Testis (tissue), 5 donors: ENCODE measurements at places on chromosomes 7 and 10. TPM values are rescaled to one million over a fixed set of nuclear protein-coding genes. Genes with fewer than 3 reads are reported as not detected.
A peak's percentile ranks its signal among the peaks of the same experiment; 100 is the strongest.

The NKX2-3 gene
- 0.19 TPM for total RNA-seq

- no peaks in the 10 kb centered on the region for H3K27me3 ChIP-seq
- no peak for DNase-seq
- no peak overlapping the region for H3K27ac ChIP-seq
- no peaks in the 10 kb centered on the region for H3K4me1 ChIP-seq
- H3K36me3 ChIP-seq: no peaks in the 10 kb centered on the region
Measured at GRCh38 chr10:130352291-130352645, 216.1 kb downstream of the GLRX3 start.

The TRIM74 gene
- 7.3 TPM for total RNA-seq

The COPS6 gene
- 88.1 TPM for total RNA-seq

- no peak for DNase-seq
- H3K4me1 ChIP-seq: no peaks in the 10 kb centered on the region
- H3K4me3 ChIP-seq: no peak overlapping the region
- no peak overlapping the region for H3K27ac ChIP-seq
- no peaks in the 10 kb centered on the region for H3K27me3 ChIP-seq
Measured at GRCh38 chr7:18667466-18667865, 171.9 kb downstream of the HDAC9 start.

DNA sequence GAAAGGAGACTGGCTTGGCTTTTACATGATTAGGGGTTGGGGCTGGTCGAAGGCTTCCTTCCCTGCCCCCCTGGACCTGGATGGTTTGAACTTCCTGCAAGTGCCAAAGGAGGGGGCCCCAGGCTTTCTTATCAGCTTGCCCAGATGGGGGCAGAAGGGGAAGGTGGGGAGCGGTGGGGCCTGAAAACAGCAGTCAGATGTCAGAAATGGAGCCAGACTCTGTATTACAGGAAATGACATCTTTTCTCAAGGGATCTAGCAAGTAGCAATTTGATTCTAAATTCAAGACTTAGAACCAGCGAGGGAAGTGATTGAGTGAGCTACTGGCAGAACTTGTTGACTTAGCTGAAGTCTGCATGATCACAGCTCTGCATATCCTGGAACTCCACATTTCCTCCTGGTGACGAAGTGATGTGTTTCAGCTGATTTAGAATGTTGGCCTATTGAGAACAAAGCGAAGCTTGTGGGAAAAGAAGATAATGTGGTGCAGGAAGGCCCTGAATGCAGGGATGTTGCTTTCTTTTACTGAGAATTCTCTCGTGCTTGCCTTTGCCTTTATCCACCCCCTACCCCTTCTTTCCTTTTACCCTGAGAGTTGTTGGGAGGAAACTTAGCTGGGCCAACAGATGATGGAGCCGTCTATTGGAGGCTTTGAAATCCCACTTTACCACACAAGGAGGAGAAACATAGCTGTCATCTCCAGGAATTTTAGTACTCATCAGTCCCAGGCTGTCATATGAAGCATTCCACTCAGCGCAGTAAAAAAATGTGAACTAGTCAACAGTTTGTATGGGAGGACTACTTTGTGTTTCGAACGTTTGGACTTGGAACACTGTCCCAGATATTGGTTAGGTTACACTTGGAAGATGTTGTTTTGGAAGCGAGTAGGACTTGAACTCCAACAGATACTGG is 43.2 kb downstream of the CCNY start:
- peaks cover 10% of the 10 kb centered on the region for H3K4me1 ChIP-seq
- H3K27me3 ChIP-seq: no peaks in the 10 kb centered on the region
- DNase-seq: peak; percentile 20
- H3K36me3 ChIP-seq: no peaks in the 10 kb centered on the region

DNA sequence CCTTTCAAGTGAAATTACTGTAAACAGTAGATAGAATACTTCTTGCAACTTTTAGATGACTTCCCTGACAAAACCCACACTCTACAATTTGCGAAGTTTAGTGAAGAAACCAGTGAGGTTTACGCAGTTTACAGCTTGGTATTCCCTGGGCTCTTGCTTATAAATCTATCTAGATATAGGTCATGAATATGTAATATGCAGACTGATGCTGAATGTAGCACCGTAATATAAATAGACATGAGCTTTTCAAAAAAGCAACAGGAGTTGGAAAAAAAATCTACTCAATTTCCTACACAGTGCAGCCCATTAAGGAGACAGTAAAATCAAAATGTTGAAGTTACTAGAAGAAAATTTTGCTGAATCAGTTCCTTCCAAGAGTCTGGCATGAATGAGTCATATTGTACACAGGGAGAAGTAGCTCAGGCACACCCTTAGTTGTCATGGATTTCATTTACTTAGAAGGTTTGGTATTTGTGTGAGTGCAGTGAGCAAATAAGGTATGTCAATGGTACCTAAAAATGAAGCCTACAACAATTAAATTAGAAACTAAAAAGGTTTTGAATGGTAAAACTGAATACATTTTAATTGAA is 67.7 kb upstream of the NEUROD6 start:
- H3K36me3 ChIP-seq: no peaks in the 10 kb centered on the region
- H3K4me1 ChIP-seq: no peaks in the 10 kb centered on the region
- H3K27ac ChIP-seq: no peak overlapping the region
- no peak overlapping the region for H3K4me3 ChIP-seq
- no peaks in the 10 kb centered on the region for H3K27me3 ChIP-seq

DNA sequence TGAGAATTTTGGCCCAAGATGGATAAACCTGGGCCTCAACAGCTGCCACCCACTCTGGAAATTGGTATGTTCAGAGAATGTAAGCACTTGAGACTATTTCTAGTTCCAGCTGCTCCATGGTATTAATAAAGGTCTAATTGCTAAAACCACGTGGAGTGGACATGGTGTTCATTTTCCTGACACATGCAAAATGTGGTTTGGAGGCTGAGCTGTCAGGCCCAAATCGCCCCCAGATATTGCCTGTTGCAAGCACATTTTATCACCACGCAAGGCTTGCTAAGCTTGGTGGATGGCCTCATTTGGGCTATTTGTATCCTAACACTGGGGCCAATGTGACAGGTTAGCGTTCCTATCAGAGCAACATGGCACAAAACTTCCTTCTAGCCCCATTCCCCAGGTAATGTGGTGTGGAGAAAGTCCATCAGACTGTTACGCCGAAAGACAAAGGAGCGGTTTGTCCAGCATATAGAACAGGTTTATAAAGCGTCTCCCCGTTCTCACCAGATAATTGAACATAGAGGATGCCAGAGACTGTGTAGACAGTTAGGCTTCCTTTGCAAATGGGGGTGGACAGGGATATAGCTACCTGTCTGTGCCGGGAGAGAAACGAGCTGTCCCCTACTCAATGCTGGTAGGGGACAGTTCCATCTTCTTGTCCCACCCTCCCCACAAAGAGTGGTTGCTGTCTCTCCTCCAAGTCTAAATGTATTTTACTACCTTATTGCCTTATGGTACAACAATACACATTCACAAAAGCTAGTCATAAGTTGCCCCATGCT is 78.0 kb upstream of the ANKRD1 start:
- H3K27me3 ChIP-seq: no peaks in the 10 kb centered on the region
- no peak for DNase-seq
- no peak overlapping the region for H3K4me3 ChIP-seq
- H3K27ac ChIP-seq: no peak overlapping the region
- no peaks in the 10 kb centered on the region for H3K36me3 ChIP-seq

GRCh38 chr10:129956876-129957673 is 7.0 kb downstream of the EBF3 start:
- H3K36me3 ChIP-seq: no peaks in the 10 kb centered on the region
- H3K27ac ChIP-seq: no peak overlapping the region

The GLUD1 gene
- 62.5 TPM for total RNA-seq

The FXYD4 gene
- total RNA-seq: 1.5 TPM

GRCh38 chr7:65722361-65722792 is 150.5 kb upstream of the VKORC1L1 start:
- no peaks in the 10 kb centered on the region for H3K4me1 ChIP-seq
- no peak overlapping the region for H3K4me3 ChIP-seq
- no peaks in the 10 kb centered on the region for H3K27me3 ChIP-seq
- no peak overlapping the region for H3K27ac ChIP-seq

DNA sequence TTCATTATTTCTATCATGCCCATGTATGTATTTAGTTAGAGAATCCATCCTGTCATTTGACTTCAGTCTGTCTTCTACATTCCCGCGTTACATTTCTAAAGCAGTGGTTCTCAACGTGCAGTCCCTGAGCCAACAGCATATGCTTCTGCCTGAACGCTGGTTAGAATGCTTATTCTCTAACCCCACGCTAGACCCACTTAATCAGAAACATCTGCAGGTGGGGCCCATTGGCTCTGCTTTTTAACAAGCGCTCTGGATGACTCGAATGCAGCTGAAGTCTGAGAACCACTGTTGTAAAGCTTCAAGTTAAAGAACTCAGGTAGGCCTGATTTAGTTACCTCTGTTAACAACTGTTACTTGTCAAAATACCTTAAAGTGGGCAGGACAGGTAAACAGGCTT is 38.2 kb downstream of the NEUROD6 start:
- no peaks in the 10 kb centered on the region for H3K27me3 ChIP-seq
- H3K27ac ChIP-seq: no peak overlapping the region
- no peaks in the 10 kb centered on the region for H3K4me1 ChIP-seq
- H3K36me3 ChIP-seq: no peaks in the 10 kb centered on the region
- DNase-seq: no peak

DNA sequence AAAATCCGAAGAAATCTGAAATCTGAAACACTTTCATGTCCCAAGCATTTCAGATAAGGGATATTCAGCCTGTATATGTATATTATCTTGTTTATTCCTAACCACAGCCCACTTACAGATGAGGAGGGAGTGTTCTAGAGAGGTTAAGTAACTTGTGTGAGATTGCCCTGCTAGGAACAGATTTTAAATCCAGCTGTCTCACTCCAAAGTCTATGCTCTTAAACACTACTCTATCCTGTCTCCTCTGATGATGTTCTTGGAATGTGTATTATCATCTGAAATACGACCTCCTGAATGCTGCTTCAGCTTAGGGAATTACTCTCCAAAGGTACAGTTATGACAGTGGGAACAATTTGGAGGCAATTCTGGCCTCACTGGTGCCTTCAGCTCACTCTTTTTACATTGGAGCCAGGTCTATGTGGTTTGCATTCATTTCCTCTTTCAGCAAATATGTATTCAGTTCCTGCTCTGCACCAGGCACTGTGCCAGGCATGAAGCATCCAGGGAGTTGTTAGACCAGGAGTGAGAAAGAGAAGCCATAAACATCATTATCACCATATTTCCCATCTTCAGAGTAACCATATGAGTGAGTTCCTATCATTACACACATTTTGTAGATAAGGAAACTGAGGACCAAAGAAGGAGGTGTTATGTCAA is 70.2 kb downstream of the NOC3L start:
- H3K27me3 ChIP-seq: no peaks in the 10 kb centered on the region
- H3K36me3 ChIP-seq: no peaks in the 10 kb centered on the region
- DNase-seq: peak; percentile 29
- no peak overlapping the region for H3K27ac ChIP-seq
- H3K4me3 ChIP-seq: no peak overlapping the region

GRCh38 chr10:76152186-76152585 is 720.8 kb downstream of the LRMDA start:
- no peak overlapping the region for H3K4me3 ChIP-seq
- H3K4me1 ChIP-seq: no peaks in the 10 kb centered on the region
- H3K27ac ChIP-seq: no peak overlapping the region
- no peaks in the 10 kb centered on the region for H3K36me3 ChIP-seq

The BAIAP2L1 gene
- 23.5 TPM for total RNA-seq

GRCh38 chr10:122462533-122463465 is 1.4 kb downstream of the HTRA1 start:
- peak overlapping the region; percentile 59 for H3K4me3 ChIP-seq
- peak; percentile 64 for DNase-seq
- H3K4me1 ChIP-seq: peaks cover 8% of the 10 kb centered on the region
- H3K36me3 ChIP-seq: no peaks in the 10 kb centered on the region
- H3K27ac ChIP-seq: peak overlapping the region; percentile 76

The ADCY1 gene
- total RNA-seq: 13.7 TPM

The CCDC7 gene
- 74.5 TPM for total RNA-seq

The PFKP gene
- 186 TPM for total RNA-seq

GRCh38 chr10:102602272-102603045 is 41.8 kb upstream of the TRIM8 start:
- no peak overlapping the region for H3K4me3 ChIP-seq
- DNase-seq: peak; percentile 51
- peak overlapping the region; percentile 59 for H3K27ac ChIP-seq
- no peaks in the 10 kb centered on the region for H3K36me3 ChIP-seq
- peaks cover 28% of the 10 kb centered on the region for H3K4me1 ChIP-seq
- no peaks in the 10 kb centered on the region for H3K27me3 ChIP-seq

DNA sequence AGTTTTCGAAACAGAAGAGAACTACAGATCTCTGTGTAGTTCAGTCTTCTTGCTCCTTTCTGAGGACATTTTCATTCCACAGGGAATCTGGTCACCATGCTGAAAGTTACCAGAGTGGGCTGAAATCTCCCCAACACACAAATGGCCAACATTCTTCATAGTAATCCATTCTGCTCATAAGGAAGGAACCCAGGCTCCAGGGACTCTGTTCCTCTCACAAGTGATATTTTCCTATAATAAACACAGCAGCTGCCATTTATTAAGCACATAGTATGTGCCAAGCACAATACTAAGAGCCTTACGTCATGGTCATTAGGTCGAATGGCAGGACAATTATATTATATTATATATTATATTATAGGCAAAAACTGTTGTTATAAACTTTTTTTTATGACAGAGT is 109.8 kb downstream of the RAB11FIP2 start:
- H3K27me3 ChIP-seq: no peaks in the 10 kb centered on the region
- no peaks in the 10 kb centered on the region for H3K36me3 ChIP-seq
- H3K4me3 ChIP-seq: no peak overlapping the region
- H3K27ac ChIP-seq: no peak overlapping the region
- no peak for DNase-seq

DNA sequence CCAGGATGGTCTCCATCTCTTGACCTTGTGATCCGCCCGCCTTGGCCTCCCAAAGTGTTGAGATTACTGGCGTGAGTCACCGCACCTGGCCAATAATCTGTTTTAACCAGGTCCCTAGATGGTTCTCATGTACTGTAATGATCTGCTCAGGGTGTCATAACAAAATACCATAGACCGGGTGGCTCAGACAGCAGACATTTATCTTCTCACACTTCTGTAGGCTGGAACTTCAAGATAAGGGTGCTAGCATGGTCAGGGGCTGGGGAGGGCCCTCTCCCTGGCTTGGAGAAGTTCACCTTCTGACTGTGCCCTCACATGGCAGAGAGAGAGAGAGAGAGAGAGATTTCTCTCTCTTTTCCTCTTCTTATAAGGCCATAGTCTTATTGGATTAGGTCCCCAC is 279.4 kb upstream of the LYZL1 start:
- no peak overlapping the region for H3K27ac ChIP-seq
- no peak overlapping the region for H3K4me3 ChIP-seq
- H3K36me3 ChIP-seq: no peaks in the 10 kb centered on the region

The UCN3 gene
- total RNA-seq: not detected

GRCh38 chr7:116193329-116194087 is 16.8 kb upstream of the TES start:
- H3K4me3 ChIP-seq: no peak overlapping the region
- no peaks in the 10 kb centered on the region for H3K36me3 ChIP-seq
- no peak for DNase-seq
- H3K27me3 ChIP-seq: no peaks in the 10 kb centered on the region
- no peak overlapping the region for H3K27ac ChIP-seq
